Mesothelial cell of epicardium (in vitro differentiated cells): ENCODE measurements at places on chromosomes 1 and 21. TPM values are rescaled to one million over a fixed set of nuclear protein-coding genes. Genes with fewer than 3 reads are reported as not detected.

- no peak overlapping the region for H3K4me3 ChIP-seq
- peaks cover 16% of the 10 kb centered on the region for H3K36me3 ChIP-seq
- no peaks in the 10 kb centered on the region for H3K27me3 ChIP-seq
- DNase-seq, result no peak
- no peak overlapping the region for H3K27ac ChIP-seq
- no peaks in the 10 kb centered on the region for H3K4me1 ChIP-seq
These were observed 203.3 kb upstream of the IVNS1ABP start for GRCh38 chr1:185520188-185520920.

Gene SON
- 427 to 437 TPM (median 428 TPM) in 3 replicates for total RNA-seq

Gene CTTNBP2NL
- 63.2 to 65.4 TPM (median 64.9 TPM) in 3 replicates for total RNA-seq

Gene PLA2G2C
- 0.24 to 0.50 TPM (median 0.40 TPM) in 3 replicates for total RNA-seq

Gene TRPM2
- total RNA-seq, result 0.09 to 0.16 TPM (median 0.09 TPM) in 3 replicates

Gene VSIG8
- not detected in 3 replicates for total RNA-seq

GRCh38 chr1:41498804-41499203 is 14.3 kb upstream of the EDN2 start:
- H3K27ac ChIP-seq, result peak overlapping the region; percentile 87
- no peaks in the 10 kb centered on the region for H3K27me3 ChIP-seq
- H3K36me3 ChIP-seq, result no peaks in the 10 kb centered on the region
- peaks cover 33% of the 10 kb centered on the region for H3K4me1 ChIP-seq
- H3K4me3 ChIP-seq, result no peak overlapping the region

- no peak for DNase-seq
- no peak overlapping the region for H3K27ac ChIP-seq
- H3K36me3 ChIP-seq, result no peaks in the 10 kb centered on the region
- H3K27me3 ChIP-seq, result no peaks in the 10 kb centered on the region
- H3K4me1 ChIP-seq, result peaks cover 5% of the 10 kb centered on the region
These were observed 40.4 kb downstream of the CASZ1 start for GRCh38 chr1:10755970-10756521.

DNA sequence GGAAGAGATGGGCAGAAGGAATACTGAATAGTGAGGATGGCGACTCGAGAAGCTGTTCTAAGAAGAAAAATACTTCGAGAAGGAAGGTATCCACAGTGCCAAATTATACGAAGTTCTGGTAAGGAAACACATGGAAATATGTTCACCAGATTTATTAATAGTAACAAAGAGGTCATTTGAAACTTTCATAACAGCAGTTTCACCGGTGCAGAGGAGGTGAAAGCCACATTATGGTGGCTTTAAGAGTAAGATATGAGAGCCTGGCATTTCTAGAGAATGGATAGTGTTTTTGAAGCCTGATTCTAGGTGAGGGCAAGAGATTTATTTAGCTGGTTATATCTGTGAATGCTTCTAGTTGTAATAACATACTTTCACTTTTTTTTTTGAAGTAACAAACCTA is 56.2 kb downstream of the DPYD start:
- H3K4me1 ChIP-seq, result peaks cover 3% of the 10 kb centered on the region
- H3K27me3 ChIP-seq, result no peaks in the 10 kb centered on the region
- peaks cover 10% of the 10 kb centered on the region for H3K36me3 ChIP-seq
- H3K4me3 ChIP-seq, result no peak overlapping the region
- H3K27ac ChIP-seq, result no peak overlapping the region

DNA sequence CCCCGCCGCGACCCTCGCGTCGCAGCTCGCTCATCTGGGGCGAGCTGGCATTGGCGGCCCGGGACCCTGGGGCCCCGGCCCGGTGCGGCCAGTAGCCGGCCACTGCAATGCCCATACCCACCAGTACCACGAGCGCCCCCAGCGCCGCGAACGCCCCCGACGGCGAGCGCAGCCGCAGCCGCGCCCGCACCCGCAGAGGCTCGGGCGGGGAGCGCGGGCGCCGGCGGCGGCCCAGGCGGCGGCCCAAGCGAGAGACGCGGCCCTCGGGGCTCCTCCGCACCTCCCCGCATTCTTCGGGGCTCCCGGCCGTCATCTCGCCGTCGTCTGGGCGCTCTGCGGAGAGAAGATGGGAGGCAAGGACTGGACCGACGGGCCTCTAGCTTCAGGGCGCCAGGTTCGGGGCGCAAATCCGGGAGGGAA is 2.2 kb downstream of the TMEM200B start:
- H3K27ac ChIP-seq, result no peak overlapping the region
- peak overlapping the region; percentile 81 for H3K4me3 ChIP-seq
- no peaks in the 10 kb centered on the region for H3K27me3 ChIP-seq

GRCh38 chr1:187006896-187007295 is 178.1 kb downstream of the PLA2G4A start:
- H3K4me1 ChIP-seq, result peaks cover under 1% of the 10 kb centered on the region
- H3K4me3 ChIP-seq, result no peak overlapping the region
- no peak overlapping the region for H3K27ac ChIP-seq
- DNase-seq, result no peak
- H3K27me3 ChIP-seq, result no peaks in the 10 kb centered on the region
